ENCODE measurements at places on chromosomes 5 and 9.

DNA sequence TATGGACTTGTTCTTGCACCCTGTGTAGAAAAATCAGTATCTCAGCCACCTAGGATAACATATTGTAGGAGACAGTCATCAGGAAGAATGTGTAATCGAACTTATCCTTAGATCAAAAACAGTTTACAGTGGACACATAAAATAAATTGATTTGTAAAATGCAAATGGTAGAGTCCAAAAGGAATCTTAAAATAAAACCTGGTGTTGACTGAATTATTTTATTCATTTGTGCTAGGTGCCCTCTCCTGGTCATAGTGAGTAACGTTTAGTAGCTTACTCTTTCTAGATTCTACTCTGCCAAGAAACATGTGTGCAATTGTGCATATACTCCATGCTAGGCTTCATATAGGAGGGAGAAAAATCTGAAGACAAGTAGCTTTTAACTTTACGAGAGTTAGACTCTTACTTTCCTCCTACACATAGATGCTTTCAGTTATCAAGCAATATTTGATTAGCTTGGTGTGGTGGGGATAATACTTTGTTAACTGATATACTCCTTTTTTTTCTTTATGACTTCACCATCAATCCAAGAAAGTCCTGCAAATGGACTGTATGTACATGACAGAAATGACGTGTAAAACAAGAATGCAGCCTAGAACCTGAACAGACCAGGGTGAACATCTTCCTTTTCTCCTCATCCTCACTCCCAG is 23.7 kb upstream of the LOX start:
- DNase-seq = peak; percentile 75

DNA sequence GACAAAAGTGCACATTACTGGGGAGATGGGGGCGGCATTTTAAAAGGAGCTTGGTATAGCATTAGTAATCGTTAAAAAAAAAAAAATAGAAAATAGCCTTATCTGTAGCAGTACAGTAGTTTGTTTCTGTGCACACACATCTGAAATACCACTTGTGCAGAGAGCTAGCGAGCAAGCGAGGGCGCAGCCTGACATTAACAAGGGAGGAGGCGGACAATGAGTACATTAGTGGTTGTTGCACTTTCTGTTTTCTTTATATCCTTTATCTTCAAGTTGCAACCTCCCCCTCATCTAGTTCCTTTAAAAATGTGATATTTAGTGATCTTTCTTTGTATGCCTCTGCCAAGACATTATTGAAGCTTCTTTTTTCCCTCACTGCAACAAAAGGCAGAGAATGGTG is 880 bp upstream of the PTPDC1 start:
- no peak for DNase-seq

- DNase-seq = no peak
Observed at GRCh38 chr5:146630472-146630871, 114.5 kb upstream of the GPR151 start.

DNA sequence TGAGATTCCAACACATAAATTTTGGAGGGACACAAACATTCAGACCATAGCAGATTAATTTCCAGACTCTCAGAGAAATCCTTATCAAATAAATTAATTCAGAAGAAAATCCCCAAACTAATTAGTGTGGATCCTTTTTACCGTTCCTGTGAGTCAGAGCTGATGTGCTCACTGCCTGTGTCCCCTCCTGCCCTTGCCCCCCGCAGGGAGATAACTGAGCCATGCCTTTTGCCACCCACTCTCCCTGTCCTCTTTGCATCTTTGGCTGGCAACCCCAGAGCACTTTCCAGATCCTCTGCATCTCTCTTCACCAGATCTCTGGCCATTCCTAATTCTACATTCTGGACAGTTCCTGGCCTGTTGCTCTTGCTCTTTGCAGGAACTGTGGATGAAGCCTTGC is 135.4 kb upstream of the MAP1B start:
- DNase-seq = no peak

DNA sequence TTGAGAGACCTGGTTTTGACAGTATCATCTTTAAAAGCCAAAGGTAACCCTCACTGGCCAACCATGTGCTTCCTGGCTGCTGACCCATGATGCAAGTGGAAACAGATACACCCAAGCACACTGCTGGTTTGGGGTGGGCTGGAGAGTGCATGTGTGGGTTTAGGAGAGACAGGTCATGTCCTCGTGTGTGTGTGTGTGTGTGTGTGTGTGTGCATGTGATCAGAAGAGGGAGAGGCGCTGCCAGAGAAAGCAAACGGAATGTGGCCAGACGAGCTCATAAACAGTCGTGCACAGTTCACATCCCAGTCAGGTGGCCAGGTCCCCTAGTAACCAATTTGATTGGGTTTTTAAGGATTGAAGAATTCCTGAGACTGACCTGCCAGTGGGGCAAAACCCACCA is 112.8 kb upstream of the ICE1 start:
- no peak for DNase-seq

DNA sequence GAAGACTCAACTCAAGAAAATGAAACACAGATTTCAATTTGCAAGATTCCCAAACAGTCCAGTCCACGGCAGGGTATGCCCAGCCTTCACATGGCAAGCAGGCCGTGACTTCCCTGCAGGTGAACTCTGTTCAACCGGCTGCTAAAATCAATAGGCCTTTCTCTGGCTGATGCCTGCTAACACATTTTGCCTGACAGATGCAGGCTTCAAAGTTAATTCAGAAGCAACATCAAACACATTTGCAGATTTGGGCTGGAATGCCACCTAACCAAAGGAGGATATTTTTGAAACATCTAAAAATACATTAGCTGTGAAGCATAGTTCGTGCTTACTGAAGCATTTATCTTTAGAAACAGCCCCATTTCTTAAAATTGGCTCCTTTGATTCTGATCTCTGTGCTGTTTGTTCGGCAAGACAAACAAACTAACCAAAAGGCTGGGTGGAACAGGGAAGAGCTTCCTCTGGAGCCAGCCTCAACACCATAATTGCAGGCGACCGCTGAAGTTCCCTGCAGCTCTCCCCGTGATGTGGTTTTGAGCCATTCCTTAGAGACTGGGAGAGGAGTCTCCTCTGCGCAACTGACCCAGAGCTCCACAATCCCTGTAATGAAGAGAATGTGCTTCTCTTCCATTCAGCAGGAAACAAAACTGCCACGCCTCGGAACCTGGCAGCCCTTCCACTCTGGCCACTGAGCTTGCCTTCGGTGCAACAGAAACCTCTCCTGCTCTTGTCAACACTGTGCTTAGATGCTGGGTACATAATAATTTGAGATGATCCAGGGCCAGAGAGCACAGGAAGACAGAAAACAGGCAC is 126.5 kb downstream of the MYO10 start:
- DNase-seq = peak; percentile 87

GRCh38 chr9:38000332-38000731 is 68.7 kb downstream of the SHB start:
- no peak for DNase-seq

DNA sequence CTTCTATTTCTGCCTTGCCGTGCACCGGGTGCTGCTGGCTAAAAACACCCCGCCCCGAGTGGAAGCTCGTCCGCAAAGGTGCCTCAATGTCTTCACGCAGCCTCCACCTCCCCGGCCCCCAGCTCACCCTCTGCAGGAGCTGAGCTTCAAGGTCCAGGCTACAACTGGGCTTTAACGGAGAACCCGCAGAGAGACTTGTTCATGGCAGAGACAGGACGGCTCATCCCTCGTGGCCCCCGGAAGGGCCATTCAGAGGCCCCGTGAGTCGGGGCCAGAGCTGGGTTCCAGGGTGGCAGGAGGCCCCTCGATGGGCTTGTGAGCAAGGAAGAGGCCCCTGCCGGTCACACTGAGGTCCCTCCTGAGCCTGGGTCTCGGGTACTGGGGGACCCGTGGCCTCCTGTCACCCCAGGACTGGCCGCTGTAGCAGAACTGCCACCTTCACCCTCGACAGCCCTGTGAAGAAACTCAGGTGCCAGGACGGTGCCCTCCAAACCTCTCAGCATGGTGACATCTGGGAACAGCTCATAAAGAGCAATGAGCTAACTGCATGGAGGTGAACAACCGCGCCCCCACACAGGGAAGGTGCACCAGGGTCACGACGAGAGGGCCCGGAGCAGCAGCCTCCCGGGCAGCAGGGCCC is 58.0 kb upstream of the UBAC1 start:
- DNase-seq = no peak

- DNase-seq = peak; percentile 75
Observed at GRCh38 chr5:89255845-89256463, 373.0 kb upstream of the MEF2C start.

DNA sequence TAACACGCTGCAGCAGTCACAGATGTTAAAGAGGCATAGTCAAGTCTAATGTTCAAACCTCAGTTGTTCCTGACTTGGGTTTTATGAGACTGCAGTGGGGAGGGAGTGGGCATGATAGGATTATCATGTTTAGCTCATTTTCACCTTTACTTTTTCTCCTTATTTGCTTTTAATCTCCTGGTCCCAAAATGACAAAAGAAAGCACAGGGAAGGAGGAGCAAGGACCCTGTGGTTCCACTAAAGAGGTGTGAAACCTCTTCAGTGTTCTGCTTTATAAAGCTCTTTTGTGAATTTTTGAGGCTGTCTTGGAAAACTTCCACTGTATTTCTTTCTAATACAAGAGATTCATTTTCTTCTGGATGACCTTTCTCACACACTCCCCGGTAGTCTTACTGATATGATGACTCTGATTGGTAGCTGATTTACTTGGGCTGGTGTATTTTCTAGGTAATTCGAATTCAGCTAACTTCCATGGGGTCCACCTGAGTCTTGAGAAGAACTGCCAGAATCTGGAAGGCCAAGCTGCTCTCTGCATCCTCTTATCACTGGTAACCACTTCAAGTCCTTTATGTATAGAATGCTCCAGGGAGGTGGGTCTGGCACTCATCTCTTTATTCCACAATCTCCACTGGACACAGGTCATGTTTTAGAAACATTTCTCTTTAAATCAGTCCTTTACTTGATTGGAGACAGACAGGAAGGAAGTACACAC is 1364.4 kb upstream of the CDH9 start:
- DNase-seq = no peak

GRCh38 chr9:135531096-135531495 is 9.9 kb downstream of the LCN1 start:
- DNase-seq = no peak

GRCh38 chr9:127177231-127177630 is 54.8 kb upstream of the ANGPTL2 start:
- no peak for DNase-seq

GRCh38 chr9:109475526-109475925 is 22.6 kb downstream of the PTPN3 start:
- no peak for DNase-seq

GRCh38 chr9:114471157-114471556 is 34.1 kb downstream of the WHRN start:
- DNase-seq = no peak

DNA sequence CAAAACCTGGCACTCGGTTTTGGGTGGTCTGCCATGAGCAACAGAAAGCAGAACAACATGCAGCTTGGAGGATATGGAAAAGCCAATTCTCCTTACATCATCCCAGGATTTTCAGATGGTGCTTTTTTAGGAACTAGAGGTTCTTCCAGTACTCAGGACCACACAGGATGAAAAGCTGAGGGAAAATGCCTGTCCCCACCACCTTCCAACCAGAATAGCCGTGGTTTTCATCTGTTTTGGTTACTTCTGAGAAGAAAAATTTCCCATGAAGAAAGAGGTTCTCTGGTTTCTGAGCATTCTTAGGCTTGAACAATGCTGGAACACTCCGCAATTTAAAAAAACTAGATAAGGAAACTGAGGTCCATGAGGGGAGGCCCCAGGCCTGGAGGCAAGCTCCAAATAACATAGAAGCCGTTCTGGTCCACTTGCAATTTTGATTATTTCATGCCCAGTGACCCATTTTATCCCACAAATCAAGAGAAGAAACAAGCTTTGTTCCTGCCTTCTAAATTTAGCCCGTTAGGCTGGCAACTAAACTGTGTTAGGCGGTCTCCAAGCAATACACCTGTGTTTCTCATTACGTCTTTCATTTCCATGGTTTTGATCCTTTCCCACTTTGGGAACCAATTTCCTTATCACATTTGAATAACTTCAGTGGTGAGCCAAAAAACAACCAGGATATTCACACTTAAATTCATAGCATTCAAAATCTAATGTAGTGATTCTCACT is 79.2 kb upstream of the SPIN1 start:
- DNase-seq = no peak

DNA sequence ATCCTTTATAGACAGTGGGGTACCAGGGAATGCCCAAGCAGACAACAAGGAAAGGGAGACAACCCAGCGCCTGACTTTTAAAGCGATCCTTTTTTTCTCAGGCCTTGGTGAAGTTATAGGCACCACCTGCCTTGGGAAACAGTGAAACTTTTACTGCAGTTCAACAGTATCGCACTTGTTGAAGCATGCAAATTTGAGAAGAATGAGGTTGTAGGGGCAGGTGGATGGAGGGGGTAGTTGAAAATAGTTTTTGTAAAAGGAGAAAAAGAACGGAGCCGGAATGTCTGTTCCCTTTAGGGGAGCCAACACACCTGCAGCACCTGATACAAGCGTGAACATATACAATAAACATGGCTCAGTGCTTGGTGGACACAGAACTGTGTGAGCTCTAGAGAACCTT is 190.2 kb upstream of the NR3C1 start:
- no peak for DNase-seq

DNA sequence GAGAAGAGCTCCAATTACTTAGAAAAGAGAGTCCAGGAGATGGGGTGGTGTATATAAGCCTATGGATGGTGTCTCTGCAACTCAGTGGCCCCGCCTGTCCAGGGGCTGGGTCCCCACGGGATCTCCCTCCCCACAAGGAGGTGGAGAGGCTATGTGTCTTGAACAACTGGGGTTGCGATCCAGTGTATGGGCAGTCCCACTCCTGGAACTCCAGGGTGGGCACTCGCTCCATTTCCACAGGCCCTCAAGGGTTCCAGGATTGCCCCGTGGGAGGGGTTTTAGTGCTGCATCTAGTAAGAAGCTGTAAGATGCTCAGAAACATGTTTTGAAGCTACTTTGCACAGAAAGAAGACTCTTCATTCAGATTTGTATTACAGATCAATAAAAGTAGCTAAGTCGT is 558 bp upstream of the SMAD5 start:
- peak; percentile 15 for DNase-seq

GRCh38 chr5:72498284-72498683 is 8.9 kb downstream of the ZNF366 start:
- DNase-seq = peak; percentile 77

GRCh38 chr9:107218829-107219485 is 64.1 kb upstream of the RAD23B start:
- no peak for DNase-seq

GRCh38 chr9:15304632-15305031 is 2.4 kb downstream of the TTC39B start:
- DNase-seq = no peak

DNA sequence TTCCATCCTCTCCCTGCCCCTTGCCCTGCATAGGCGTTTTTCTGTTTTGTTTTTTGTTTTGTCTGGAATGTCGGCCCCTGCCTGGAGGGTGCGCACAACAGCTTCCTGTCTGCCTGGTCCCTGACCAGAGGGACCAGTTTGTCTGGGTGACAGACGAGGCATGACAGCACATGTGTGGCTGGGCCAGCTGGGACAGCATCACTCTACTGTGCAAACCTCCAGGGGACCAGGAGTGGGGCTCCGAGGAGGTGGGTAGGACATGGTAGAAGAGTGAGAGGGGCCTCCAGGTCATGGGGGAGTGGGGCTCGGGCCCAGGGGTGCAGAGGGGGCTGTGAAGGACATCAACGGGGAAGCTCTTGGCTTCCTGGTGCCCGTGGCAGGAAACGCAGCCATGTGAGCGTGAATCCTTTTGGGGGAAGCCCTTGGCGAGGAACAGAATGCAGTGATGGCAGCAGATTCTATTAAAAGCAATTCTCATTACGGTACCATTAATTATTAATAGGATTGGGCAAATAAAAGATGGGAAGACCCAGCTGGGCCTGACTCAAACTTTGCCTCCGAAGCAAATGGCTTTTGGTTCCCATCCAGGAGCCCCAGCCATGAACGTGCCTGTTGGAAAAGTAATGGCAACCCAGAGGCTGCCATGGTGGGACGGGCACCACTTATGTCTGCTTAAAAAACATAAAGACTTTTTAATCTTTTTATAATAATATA is 184.4 kb upstream of the IER5L start:
- DNase-seq = no peak
